Uterus (tissue), 4 donors: ENCODE measurements at places on chromosomes 6 and 20. TPM values are rescaled to one million over a fixed set of nuclear protein-coding genes. Genes with fewer than 3 reads are reported as not detected.

GRCh38 chr6:132817554-132818403 is 3.4 kb downstream of the RPS12 start:
- H3K4me1 ChIP-seq: peaks cover 9% of the 10 kb centered on the region
- no peaks in the 10 kb centered on the region for H3K36me3 ChIP-seq
- H3K4me3 ChIP-seq: no peak overlapping the region
- H3K27me3 ChIP-seq: no peaks in the 10 kb centered on the region

DNA sequence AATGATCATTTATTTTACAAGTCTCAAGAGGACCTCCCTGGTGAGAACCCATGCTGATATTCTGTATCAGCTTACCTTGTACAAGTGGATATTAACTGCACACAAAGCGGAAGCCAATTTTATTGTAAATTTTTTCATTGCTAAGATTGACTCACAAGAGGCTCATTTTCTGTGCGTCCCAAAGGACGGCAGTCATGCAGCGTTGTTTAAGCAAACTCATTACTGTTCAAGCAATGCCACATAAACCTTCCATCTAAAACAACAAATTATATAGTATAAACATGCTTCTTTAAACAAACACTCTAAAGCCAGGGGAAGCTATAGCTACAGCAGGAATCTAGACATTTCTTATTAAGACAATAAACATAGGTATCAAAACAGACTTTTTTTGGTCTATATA is 575.3 kb downstream of the FRK start:
- H3K36me3 ChIP-seq: no peaks in the 10 kb centered on the region
- no peak for DNase-seq
- no peak overlapping the region for H3K27ac ChIP-seq

- H3K36me3 ChIP-seq: no peaks in the 10 kb centered on the region
- no peak for DNase-seq
- no peak overlapping the region for H3K4me3 ChIP-seq
Measured at GRCh38 chr6:10297832-10298231, 117.0 kb downstream of the TFAP2A start.

The GTF2H4 gene
- total RNA-seq: 96.6 TPM

DNA sequence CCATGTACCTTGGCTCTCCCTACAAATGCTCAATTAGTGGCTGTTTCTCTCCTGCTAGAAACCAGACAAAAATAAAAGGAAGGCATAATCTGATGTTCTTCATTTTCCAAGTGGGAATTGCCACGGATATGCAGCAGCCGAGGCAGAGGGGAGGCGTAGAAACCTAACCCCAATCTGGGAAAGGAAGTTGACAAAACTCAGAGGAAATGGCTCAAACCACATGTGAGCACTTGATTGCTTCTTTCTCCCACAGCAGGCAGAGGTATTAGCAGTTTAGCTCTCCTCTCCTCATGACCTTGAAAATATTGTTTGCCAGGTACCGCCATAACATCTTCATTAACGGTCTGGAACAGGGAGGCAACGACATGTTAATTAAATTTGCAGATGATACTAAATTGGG is 3.8 kb upstream of the MLN start:
- no peaks in the 10 kb centered on the region for H3K4me1 ChIP-seq
- H3K4me3 ChIP-seq: no peak overlapping the region
- no peak overlapping the region for H3K27ac ChIP-seq
- H3K27me3 ChIP-seq: no peaks in the 10 kb centered on the region
- H3K36me3 ChIP-seq: no peaks in the 10 kb centered on the region
- DNase-seq: no peak
